Pons (tissue), 1 donor: ENCODE measurements at places on chromosomes 3 and 15.

- DNase-seq, result peak; percentile 35
Measured at GRCh38 chr3:122936335-122936734, 91.2 kb downstream of the SEMA5B start.

DNA sequence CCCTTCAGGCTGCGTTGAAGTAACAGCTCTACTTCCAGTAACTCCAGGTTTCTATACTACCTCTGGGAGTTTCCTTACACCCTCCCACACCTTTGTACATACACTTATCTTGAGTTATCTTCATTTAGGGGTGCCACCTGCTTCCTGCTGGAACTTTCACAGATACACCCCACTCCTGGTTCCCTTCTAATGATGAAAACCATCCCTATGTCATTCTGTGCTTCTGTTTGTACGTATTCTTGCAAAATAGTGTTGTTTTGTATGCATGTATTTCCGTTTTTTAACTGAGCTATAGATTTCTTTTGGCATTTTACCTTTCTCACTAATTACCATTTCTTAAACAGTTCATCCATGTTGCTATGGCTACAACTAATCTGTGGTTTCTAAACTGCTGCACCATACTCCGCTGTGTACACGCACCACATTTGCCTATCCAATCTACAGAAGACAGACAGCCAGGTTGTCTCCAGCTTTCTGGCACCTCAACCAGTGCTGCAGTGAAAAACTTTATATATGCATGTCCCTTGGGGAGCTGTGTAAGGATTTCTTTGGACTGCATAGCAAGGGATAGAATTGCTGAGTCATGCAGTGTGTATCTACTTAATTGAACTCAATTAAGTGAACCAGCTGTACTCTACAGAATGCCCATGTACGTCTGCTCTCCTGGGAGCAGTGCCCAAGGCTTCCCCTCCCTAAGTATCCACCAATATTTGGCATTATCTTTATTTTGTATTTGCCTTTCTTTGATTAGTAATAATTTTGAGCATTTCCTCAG lies 61.4 kb upstream of the ST8SIA2 start:
- DNase-seq, result no peak

- no peak for DNase-seq
Measured at GRCh38 chr3:163664466-163664865, 1413.8 kb downstream of the SI start.

DNA sequence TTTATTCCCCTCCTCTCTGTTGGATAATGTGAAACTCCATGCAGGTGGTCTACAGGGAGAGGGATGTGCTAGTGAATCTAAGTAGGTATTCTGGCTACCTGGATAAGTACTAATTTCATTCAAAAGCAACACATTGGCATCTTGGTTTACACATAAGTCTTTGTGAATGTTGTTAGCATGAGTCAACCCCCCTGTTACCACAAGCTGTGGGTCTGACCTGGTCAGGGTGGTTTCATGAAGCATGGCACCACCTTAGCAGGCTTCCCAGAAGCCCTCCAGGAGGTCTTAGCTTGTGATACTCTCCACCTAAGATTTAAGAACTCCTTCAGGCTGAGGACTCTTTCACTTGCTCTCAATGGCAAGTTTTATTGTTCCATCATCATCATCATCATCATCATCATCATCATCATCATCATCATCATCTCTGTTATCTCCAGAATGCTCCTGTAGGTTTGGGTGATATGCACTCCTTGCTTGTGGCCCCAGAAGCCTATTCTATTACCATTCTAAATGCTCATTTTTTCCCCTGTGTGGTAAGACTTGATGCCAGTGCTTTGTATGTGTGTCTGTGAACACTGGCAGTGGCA lies 62.8 kb downstream of the EPHB1 start:
- DNase-seq, result no peak

GRCh38 chr3:197542741-197543454 lies 12.9 kb downstream of the BDH1 start:
- peak; percentile 49 for DNase-seq
